Femur (tissue), 1 donor: ENCODE measurements at places on chromosomes 2 and 18.

- DNase-seq: no peak
Observed at GRCh38 chr2:209581040-209581439, 157.2 kb downstream of the MAP2 start.

- no peak for DNase-seq
Observed at GRCh38 chr2:42055573-42056514, 8.0 kb downstream of the PKDCC start.

GRCh38 chr2:33247365-33247764 lies 229.1 kb upstream of the RASGRP3 start:
- no peak for DNase-seq

- no peak for DNase-seq
Observed at GRCh38 chr2:174731546-174731945, 32.7 kb downstream of the CHRNA1 start.

DNA sequence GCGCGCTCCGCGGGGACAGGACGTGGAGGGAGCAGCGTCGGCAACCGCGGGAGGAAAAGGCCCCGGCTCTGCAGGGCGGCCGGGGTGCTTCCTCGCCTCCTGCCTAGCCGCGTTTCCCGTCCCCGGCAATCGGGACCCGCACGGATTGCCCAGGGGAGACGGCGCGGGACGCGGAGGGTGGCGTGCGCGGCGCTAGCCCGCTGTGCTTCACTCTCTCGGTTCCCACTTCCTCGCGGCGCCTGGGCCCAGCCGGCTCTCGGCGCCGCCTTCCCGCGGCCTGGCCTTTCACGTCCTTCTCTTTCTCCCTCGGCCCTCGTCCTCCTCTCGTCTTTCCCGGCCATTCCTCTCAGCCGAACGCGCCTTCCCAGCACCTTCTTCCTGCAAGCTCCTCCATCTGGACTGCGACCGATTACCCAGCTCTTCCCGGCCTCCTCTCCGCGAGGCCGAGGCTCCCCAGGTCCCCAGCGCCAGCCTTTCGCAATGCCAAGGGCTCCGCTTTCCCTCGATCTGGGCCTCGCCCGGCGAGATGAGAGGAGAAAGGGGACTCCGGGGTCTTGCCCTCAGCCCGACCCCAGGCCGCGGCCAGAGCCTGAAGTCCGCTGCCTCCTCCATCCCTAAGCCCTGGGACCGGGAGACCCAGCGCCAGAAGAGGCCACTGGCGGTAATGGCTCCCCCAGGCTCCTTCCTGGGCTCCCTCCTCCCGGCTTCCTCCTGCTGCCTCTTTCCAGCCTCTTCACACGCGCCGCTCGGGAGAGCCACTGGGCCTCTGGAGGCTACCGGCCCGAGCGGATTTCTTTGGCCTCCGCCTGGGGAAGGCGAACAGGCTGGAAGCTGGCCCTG lies 34.3 kb upstream of the ATP6V1B1 start:
- DNase-seq: no peak

DNA sequence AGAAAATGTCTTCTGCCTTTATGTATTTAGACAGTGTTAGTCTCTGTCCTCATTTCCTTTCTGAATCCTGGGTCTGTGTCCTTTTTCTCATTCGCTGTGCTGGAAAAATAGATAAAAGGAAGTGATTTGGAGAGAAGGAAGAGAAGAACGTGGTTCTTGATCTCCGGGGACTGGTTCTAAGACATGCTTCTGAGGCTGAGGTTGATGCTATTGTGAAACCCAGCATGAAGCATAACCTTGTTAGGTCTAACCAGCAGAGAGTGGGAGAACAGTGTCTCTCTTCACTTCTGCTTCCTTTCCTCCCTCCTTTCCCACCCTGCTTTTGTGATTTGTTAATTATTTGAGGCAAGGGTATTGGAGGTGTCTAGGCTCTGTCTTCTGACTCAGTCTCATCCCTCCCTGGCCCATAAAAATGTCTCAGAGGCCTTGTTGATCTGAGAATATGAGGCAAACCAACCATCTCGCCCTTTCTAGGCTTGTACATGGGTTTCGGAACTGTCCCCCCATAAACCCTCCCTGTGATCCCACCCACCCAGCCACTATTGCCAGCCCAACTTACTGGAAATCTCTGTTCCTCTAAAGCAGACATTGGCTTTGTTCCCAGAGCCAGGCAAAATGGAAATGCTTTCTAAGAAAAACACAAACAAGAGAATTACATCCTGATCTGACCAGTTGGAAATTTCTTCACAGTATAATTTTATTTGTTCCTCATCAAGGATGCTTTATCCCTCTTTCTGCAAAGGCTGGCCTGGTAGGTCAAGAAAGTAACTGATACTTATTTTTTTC lies 360.6 kb upstream of the TNP1 start:
- peak; percentile 52 for DNase-seq

GRCh38 chr18:73983496-73983895 lies 164.1 kb downstream of the FBXO15 start:
- no peak for DNase-seq

DNA sequence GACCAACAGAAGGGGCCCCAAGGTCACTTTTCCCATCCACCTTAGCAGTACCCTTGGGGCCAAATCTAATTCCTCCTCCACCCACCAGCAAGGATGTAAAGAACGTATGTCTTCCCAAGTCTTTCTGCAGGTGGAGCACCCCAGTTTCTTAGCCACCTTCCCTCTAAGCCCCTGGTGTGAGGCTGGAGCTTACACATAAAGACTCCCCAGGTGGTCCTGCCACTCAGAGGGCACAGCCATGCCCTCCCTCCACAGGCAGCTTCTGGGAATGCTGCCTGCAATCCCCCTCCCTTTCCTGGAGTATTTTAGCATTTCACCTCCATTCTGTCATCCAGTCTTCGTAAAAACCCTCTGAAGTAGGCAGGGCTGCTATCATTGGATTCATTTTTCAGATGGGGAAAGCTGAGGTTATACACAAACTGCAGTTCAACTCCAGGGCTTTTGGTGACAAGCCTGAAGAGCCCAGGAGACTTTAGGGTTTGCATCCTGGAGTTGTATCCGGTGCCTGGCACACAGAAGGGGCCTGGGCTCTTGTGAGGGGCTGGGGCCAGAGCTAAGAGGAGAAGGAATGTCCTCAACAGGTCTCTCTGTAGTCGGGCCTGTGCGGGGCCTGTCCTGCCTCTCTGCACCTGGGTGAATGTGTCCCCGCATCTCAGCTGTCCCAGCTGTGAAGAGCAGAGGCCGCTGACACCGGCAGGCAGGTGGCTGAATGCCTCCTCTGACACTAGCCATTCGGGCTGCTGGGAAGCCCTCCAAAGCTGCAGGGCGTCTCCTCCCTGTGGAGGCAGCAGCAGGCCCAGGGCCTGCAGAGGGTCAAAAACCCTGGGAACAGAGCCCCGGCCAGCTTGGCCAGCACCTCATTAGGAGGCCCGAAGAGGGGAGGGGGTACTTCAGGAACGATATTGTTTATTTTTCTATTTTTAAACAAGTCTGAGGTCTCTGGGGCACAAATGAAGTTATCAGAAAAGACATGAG lies 27.6 kb downstream of the CIB4 start:
- DNase-seq: no peak

DNA sequence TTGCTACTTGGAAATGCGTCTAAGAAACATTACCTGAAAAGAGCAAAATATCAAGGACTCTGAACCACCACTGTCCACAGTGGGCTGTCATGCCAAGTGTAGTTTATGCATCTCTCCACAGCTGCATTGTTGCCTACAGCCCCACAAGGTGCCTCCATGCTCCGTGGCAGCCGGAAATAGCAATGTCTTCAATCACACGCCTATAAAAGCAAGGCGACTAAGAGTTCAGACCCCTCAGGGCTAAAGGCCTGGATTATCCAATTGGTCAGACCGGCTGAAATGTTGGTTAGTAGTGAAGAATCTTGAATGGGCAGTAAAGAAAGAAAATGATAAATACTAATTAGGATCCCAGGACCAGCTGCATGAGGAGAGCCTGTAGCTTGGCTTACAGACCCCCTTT lies 114.0 kb upstream of the SLC35G4 start:
- DNase-seq: no peak

DNA sequence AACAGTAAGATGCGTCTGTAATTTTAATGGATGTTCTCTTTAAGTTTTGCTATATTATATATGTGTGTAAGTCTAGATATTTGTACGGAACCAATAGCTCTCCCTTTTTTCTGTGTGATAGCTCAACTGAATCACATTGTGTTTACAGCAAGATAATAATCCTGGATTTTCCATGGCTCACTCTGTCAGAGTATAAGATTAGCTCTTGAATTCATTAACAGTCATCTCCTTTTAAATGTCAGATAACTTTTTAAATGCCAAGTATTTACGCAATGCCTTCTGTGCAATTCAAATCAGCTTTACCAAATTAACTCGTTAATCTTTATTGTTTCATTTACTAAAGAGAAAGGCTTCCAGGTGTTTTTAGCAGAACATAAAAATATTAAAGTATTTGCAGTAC lies 76.9 kb downstream of the KIAA2012 start:
- DNase-seq: no peak

DNA sequence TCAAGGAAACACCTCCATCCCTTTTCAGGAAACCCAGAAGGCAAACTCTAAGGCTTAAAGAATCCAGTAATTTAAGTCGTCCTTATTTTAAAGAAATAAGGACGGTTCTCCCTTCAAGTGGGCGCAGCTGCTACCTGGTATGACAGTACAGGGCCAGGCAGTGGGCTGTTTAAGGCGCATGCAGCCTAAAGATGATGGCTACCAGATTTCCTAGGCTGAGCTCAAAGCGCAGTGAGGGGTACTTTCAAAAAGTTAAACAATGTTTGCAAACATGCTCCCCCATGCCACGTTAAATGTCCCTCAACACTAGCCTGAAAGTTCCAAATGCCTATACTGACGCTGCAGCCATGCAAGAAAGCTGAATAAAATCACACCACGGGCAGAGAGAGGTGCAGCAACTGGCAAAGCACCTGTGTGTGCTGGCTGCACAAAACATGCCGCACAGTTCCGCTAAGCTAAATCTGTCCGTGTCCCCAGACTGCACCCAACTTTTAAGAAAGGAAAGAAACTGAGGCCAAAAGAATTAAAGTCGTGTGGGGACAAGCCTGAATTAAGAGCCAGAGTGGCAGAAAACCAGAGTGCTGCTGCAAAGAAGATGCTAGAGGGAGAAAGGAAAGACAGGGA lies 583 bp downstream of the HIBCH start:
- DNase-seq: peak; percentile 31

DNA sequence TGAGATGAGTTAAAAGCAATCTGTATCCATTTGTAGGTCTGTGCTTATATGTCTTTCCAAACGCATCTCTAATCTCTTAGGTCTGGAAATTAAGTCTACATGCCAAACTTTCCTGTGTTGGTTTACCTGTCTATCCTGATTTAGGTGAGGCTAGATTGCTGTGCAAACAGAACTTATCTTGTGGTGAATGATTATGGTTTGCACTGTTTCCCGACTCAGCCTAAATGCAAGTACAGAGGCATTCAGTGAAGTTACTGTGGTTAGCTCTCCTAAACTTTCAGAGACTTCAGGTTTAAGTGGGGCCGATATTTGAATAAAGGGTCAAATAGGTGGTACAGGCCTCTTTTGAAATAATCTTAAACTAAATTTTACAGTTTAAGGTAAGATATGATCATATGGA lies 103.5 kb downstream of the ICOS start:
- DNase-seq: no peak

GRCh38 chr2:156118753-156119416 lies 213.6 kb downstream of the NR4A2 start:
- DNase-seq: no peak

DNA sequence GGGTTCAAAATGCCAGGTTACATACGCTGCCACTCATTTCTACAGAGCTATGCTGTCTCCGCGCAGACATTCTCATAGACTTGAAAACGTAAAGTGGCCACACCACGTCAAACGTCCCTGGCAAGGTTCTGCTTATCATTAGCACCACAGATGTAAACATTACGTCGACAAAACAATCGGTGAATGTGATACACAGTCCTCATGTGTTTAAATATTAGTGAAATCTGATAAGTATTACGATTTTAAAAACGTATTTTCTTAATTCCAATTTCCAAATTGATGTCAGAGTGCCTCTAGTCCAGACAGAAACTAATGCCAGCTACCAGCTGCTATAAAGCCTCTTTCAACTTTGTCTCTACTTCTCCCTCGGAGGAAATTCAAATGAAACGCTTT lies 1.2 kb downstream of the STK17B start:
- peak; percentile 47 for DNase-seq

DNA sequence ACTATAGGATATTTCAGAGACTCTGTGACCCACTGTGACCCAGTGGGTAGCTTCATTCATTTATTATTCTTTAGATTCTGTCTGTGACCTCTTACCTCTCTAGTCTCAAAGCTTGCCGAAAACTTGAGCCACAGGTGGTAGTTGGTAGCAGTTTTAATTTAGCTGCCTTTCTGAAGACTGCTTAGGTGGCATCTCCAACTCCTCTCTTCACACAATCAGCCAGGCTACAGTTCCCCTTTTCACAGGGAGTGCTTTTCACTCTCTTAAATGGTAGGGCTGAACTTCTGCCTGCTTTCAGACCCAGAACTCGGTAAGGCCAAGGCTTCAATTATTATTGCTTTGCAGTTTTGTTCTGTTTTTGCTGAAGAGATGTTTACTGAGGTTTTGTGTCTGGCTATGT lies 349.6 kb downstream of the ARL6IP6 start:
- no peak for DNase-seq

- DNase-seq: peak; percentile 77
Observed at GRCh38 chr2:219362524-219363164, 25.1 kb downstream of the DNPEP start.

DNA sequence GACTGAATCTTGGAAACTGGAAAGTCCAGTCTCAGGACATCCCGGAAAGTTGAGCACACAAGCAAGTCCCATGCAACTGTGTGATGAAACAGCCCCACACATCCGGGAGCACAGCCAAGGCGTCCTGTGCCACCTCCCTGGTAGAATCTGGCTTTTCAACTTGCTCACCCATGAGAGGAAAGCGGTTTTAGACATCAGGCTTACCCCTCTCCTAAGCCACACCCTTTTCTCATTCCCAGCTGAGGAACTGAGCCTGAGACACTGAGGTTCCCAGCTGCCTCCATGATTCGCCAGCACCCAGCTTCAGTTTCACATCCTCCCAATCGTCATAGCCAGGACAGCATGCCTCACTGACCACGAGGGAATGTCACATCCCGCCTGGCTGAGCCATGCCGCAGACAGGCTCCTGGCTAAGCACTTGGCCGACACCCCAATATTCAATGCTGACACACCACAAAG lies 60.3 kb downstream of the STEAP3 start:
- peak; percentile 46 for DNase-seq

- DNase-seq: peak; percentile 46
Observed at GRCh38 chr2:144430722-144431391, 89.1 kb downstream of the ZEB2 start.

- no peak for DNase-seq
Observed at GRCh38 chr18:39205565-39206195, 1640.1 kb upstream of the CELF4 start.
